Activated CD4-positive, alpha-beta T cell treated with anti-CD3 and anti-CD28 coated beads, Interleukin-2, amount 10 ng/mL, durations not matched to agents 24 days and 14 days (primary cell): ENCODE measurements at places on chromosomes 6 and 20.
A peak's percentile ranks its signal among the peaks of the same experiment; 100 is the strongest.

DNA sequence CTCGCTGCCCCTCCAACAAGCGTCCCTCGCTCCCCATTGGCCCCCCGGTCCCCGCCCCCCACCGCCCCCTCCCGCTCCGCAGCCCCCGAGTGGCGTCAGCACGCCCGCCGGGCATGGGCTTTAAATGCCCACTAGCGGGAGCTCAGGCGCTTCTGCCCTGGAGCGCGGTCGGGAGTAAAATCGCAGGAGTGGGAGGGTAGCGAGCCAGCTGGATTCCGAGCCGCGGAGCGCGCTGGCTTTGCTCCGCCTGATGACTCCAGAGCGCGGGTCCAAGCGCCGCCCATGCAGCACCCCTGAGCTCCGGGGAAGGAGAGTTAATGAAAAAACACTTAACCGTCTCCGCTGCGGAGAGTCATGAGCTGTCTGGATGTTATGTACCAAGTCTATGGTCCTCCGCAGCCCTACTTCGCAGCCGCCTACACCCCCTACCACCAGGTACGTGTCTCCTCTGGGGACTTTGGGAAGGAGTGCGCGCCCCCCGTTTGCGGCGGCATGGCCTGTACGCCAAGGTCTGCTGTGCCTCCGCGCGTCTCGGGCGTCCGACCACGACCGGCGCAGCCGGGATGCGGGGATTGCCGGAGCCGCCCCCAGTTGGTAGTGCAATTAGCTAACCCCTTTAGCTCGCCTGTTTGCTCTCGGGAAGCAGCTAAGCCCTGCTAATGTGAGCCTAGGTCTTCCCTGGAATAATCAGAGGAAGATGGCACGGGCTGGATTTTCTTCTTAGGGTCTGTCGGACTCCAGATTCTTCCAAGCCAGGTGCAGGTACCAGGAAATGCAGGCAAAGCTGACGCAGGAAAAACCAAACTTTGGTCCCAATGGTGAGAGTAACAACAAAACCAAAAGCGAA lies at the start of gene VGLL2:
TSS of gene VGLL2 (plus strand) at position 149 of the 847 bp plus-strand sequence. CDS start at position 355, 206 bp downstream.
- no peak for DNase-seq

- DNase-seq, result no peak
Observed at GRCh38 chr6:80440496-80441115, 334.1 kb downstream of the BCKDHB start.

- no peak for DNase-seq
Observed at GRCh38 chr6:136403110-136403980, 113.7 kb upstream of the BCLAF1 start.

GRCh38 chr6:155313602-155314091 lies 637 bp downstream of the TFB1M start:
- DNase-seq, result peak; percentile 67

DNA sequence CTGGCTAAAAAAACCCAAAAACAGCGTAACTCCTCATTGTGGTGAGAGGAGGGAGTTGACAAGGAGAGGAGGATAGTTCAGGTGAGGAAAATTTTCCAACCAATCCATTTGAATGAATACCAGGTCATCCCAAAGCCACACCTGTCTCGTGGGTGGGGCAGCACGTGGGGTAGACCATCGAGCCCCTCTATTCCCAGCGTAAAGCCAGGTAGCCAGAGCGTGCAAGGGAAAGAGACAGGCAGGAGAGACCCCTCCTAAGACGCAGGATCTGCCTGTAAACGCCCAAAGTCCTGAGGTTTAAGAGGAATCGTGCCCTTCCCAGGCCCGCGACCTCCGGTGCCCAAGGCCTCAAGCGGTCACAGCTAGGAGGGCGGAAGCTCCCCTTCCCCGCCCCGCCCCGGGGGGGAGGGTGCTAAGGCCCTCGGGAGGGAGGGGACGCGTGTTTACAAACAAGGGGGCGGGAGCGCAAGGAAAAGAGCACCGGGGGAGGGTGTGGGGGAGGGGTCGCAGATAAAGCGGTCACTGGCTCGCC lies 712 bp downstream of the RXRB start:
- peak; percentile 95 for DNase-seq

DNA sequence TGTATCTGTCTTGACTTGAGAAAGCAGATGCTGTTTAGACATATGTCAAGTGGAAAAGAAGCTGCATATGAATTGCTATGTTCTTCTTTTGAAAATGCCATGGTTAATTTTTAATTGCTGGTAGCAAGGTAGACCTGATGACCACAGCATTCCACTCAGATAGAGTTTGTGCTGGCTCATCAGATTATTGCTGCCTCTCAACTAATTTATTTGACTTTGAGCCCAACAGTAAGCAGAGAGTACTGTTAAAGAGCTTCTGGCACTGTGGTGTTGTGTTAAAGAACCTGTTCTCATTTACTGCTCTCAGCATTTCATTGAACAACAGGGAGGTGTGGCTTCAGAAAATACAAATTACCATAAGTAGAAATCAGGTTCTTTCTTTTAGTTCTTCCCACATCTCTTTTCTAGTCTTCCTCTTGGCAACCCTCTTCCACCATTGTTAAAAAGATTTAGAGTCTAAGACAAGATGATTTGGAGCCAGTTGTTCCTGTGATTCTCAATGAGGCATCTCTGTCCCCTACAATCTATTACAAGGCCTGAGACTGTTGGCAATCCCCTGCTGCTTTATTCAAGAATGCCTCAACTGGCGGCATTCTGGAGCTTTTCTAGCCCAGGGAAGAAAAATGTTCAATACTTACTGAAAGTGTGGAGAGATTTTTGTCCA lies 967.6 kb upstream of the GJE1 start:
- no peak for DNase-seq

- no peak for DNase-seq
Observed at GRCh38 chr6:56815436-56815835, 139.5 kb upstream of the BEND6 start.

DNA sequence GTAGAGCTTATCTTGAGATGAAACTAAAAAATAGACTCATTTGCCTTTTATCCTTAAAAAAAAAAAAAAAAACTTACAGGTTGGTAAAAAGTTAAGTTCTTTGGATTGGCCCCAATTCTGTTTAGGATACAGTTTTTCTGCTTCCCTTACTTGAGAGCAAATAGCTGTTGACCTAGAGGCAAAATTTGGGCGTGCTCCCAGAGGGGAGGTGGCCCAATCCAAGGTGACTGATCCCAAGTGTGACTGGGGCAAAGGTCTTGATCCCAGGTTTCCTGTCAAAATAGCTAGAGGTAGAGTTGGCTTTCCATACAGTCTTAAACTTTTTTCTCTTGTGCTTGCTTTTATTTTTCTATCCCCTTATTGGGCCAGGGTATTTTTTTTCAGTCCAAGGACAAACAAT lies 363.8 kb upstream of the AGPAT4 start:
- no peak for DNase-seq

DNA sequence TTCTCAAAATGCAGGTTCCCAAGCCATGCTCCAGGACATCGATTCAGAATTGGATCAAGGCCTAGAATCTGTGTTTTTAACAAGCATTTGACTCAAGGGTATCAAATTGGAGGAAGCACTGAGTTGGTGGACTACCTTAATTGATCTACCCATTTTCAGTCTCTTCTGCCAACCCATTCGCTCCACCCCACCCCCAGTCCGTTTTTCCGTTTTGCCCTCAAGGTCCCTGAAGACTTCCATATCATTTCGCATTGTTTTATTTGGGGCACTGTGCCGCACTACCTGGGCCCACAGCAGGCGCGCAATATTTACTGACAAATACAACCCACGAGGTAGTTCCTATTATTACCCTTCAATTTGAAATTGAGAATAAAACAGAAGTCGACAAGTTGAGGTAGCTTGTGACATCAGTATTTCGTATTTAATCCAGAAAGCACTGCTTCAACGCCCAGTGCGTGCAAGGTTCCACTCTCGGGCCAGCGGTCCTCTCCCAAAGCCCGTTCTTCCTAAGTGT lies 557 bp upstream of the DHX35 start:
- no peak for DNase-seq

- DNase-seq, result peak; percentile 83
Observed at GRCh38 chr6:16651871-16652270, 109.4 kb downstream of the ATXN1 start.

DNA sequence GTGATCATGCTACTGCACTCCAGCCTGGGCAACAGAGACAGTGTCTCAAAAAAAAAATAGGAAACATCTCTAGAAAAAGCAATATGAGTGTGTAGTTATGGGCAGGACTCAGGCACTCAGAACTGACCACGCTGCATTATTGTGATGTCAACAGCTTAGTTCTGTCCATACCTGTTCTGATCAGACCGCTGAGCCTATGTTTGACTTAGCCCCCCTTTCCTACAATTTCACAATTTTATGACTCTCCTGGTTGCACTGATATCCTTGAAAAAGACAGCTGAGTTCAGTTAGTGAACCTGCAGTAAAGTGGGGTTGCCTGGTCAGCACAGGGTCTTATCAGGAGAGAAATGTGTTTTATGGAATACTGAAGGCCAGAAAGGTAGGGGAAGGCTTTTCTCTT lies 37.8 kb upstream of the PRDM1 start:
- DNase-seq, result no peak

GRCh38 chr6:119965900-119966299 lies 616.3 kb upstream of the MAN1A1 start:
- no peak for DNase-seq

DNA sequence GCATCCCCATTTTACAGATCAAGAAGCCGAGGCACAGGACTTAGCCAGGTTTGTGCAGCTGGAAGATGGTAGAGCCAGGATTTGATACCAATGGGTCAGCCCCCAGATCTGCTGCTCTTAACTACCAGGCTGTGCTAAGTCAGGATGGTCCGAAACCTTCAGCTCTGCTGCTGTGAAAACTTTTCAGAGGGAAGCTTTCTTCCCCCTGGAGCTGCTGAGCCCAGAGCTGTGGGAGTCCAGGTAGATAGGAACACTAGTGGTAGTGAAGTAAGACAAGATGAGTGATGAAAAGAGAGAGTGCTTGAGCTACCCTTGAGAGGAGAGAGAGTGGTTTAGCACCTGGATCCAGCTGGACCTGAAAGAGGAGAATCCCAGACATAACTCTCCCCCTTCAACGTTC lies 230.8 kb downstream of the CDH4 start:
- DNase-seq, result no peak

DNA sequence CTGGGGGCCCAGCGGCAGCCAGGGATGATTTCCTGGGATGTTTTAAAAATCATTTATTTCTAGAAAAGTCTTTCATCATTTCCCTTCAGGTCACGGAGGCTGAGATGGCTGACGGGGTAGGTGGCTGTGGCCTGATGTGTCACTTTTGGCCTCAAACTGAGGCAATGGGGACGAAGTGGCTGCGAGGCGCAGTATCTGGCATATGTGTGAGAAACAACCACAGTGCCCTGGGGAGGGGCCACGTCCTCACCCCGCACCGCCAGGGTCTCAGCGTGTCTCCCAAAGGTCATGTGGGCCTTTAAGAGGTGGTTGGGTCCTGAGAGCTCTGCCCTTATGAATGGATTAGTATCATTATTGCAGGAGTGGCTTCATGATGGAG lies 120.0 kb downstream of the CEBPB start:
- no peak for DNase-seq

DNA sequence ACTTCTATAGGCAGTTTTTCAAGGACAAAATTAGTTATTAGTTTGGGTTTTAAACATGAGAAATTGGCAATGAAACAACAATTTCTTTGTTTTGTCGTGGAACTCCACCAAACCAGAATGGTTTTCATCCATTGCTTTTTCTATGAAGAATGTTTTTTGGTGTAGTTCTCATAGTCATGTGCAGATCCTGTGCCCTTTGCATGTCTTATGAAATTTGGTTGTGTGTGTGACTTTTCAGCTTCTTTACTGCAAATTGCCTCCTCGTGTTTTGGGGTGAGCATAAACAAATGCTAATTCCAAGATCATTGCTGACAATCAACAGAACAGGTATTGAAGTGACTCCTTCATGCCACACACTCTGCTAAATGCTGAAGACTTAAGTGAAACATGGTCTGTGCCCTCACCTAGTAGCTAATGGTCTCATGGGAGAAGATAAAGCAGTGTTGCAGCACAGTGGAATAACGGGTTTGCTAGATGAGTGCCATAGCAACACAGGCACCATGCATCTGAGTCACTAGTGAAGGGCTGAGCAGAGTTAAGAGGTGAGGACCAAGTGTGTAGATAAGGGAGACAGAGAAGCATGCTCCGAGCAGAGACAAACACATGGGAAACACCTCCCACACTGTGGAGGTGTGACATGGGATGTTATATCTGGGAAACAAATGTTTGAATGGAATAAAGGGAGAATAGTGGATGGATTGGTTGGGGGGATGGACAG lies 120.0 kb downstream of the SLC16A10 start:
- no peak for DNase-seq

- no peak for DNase-seq
Observed at GRCh38 chr6:24340998-24341938, 16.6 kb downstream of the DCDC2 start.

DNA sequence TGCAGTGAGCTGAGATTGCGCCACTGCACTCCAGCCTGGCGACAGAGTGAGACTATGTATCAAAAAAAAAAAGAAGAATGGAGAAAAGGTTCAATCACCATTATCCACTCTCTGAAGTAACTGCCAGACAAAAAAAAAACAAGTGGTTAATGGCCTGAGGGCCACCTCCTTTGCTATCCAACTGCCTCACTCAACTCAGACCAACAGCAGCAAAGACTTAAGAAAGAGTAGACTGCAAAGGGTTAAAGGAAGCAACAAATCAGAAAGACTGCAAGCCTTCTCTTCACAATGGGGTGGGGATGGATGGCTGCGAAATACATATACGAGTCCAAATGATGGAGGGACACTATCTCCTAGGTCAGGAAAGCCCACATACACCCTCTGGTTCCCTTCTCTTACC lies 3.2 kb downstream of the NFS1 start:
- DNase-seq, result no peak

GRCh38 chr20:21272679-21273078 lies 30.5 kb upstream of the XRN2 start:
- no peak for DNase-seq

GRCh38 chr6:21284166-21284565 lies 309.4 kb upstream of the SOX4 start:
- DNase-seq, result no peak

- peak; percentile 70 for DNase-seq
Observed at GRCh38 chr6:157056275-157056674, 267.0 kb downstream of the TMEM242 start.

GRCh38 chr6:30882204-30882758 lies 2.0 kb upstream of the DDR1 start:
- no peak for DNase-seq

GRCh38 chr6:144675231-144675861 lies 390.2 kb downstream of the UTRN start:
- peak; percentile 80 for DNase-seq

- DNase-seq, result no peak
Observed at GRCh38 chr20:14888134-14888533, 550.7 kb upstream of the FLRT3 start.

- no peak for DNase-seq
Observed at GRCh38 chr20:25318471-25319240, 70.8 kb downstream of the PYGB start.

DNA sequence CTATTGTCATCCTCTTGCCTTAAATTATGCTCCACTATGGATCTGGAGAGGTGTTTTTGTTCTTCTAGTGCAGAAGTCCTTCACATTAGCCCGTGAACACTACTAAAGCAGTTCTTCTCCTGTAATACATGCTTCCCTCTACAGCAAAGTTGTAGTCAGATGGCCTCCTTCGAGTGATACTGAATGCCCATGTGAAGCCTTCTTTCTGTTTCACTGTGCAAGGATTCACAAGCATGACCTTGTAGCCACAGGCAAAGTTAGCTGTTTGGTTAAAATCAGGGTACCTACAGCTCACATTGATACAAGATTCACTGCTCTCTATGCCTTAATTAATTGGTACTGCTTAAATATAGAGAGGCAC lies 47.6 kb downstream of the ARHGAP18 start:
- peak; percentile 45 for DNase-seq
